ENCODE measurements at places on chromosomes 4 and X.

GRCh38 chr4:147828331-147828905 is 96.5 kb downstream of the ARHGAP10 start:
- no peak for DNase-seq

DNA sequence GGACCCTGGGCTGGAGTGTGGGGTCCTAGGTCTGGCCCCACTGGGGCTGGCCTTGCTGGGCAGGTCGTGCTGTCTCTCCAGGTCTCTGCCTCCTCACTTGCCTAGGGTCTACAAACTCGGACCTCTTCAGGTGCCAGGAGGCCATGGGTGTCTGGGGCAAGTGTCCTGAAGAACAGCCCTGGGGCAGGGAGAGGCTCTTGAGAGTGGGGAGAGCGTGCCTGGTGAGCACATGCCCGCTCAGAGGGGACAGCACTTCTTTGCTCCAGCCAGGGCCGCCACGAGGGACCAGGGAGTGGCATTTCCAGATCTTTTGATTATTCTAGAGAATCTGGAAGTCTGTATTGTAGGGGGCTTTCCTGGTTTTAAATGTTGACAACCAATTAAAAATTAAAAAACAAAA is 63.7 kb downstream of the SORCS2 start:
- no peak for DNase-seq

DNA sequence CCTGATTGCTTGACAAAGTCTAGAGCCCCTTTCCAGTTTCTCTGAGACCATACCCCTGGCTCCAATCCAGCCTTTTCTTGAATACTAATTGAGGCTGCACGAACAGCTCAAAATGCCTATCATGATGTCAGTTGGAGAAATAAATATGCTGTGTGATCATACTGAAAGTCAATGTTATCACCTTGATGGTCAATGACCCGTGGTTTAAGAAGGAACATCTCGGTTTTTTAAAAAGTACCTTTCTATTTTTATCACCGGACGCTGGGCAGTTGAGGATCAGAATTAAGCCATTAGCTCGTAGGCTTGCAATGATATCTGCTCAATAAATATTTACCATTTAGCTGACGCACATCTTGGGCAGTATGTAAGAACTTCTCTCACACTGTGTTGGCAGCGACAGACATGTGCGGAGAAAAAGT is 852 bp upstream of the WDR44 start:
- DNase-seq: no peak

GRCh38 chrX:71615954-71616353 is 2.4 kb downstream of the CXCR3 start:
- DNase-seq: no peak

- DNase-seq: no peak
Measured at GRCh38 chr4:125677665-125678307, 363.0 kb downstream of the FAT4 start.

GRCh38 chr4:185730387-185730786 is 81.6 kb downstream of the SORBS2 start:
- peak; percentile 1 for DNase-seq

GRCh38 chrX:125293850-125294780 is 25.6 kb upstream of the TEX13C start:
- no peak for DNase-seq

- DNase-seq: peak; percentile 18
Measured at GRCh38 chrX:107677909-107678308, 49.6 kb downstream of the PRPS1 start.

DNA sequence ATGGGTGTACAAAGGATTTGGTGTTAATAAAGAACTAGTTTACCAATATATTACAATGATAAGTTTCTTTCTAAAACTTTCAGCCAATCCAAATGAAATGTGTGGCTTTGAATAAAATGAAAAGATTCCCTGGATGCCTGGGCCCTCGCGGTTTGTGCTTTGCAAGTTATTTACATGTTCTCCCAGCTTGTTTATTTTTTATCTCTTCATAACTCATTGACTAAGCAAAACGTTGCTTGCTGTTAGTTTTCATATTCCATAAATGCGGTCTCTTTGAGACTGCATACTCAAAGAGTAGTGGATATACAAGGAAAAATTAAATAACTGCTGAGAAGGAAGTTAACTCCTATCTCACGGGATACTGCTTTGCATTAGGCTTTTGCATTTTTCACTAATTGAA is 26.0 kb downstream of the FHDC1 start:
- no peak for DNase-seq

DNA sequence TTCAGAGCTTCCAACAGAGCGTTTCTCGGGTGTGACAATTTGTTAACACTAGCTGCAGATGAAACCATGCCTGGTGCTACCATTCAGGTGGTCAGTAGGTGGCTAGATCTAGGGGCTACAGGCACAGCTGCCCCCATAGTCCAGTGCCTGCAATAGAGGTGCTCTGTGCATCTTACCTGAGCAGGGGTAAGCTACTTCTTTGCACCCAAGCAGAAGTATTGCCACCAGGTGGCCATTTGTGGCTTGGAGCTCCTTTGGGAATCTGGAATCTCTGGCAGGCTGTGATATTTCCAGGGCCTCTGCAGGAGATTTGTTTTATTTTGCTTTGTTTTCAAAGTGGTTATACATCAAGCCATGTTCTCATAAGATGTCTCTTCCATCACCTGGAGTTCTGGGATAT is 170.7 kb upstream of the PUDP start:
- DNase-seq: no peak

DNA sequence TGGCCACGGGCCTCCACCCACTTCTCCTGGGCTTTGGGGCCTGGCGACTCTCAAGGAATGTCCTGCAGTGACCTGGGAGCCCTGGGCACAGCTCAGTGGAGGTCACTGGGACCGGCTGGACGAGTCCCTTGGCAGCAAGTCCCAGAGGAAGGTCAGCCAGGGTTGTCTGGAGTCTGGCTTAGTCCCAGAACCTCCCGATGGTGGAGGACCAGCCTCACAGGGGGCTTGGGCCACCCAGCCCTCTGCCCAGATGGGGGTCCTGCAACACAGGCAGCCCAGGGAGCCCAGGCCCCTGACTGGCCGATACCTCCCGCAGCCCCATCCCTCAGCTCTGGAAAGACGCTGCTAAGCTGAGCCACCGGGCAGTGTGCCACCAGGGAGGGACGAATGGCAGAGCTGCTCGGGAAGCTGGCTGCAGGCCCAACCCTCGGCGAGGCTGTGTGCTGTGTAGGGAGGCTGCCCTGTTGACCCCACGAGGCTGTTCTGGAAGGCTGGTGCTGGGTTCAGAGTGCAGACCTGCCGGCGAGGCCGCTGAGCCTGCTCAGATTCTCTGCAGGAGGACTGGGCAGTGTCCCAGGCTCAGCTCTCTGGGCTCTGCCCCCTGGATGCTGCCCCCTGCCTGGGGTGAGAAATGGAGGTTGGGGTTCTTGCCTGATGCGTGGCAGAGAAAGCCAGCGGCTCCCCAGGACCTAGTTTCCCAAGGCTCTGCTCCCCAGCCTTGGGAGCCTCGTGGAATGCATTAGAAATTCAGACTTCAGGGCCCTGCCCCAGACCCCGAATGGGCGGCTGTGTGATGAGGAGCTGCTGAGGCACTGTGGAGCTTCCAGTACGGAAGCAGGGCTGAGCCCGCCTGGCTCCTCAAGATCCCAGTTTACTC is 61.7 kb downstream of the ADRA2C start:
- no peak for DNase-seq

DNA sequence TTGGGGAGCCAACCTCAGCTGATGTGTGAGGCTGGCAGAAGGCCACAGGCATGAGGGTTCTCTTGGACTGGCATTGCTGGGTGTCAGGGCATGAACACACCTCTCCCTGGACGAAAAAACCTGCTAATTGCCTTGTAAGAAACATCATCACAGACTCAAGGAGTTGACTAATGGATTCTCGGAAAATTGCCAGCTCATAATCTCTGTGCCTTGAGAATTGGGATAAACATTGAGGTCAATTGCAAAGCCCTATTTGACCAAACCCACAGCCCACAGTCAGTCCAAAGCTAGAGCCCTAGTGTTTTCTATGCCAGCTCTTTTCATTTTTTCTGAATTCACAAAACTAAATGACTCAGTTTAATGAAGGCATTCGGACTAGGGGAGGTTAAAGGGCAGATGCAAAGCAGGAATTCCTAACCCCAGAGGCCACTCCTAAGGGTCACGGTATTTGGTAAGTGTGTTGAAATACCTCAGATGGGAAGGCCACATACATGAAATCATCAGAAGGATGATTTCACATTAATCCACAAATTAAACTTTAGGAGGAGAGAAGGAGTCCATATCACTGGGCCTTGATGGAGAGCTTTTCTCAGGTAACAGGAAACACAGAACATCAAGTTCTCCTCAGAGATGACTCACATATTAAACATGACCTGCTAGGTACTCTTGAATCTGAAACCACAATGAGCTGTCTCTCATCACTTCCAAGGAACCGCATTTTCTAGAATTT is 39.0 kb upstream of the RASL11B start:
- DNase-seq: no peak

DNA sequence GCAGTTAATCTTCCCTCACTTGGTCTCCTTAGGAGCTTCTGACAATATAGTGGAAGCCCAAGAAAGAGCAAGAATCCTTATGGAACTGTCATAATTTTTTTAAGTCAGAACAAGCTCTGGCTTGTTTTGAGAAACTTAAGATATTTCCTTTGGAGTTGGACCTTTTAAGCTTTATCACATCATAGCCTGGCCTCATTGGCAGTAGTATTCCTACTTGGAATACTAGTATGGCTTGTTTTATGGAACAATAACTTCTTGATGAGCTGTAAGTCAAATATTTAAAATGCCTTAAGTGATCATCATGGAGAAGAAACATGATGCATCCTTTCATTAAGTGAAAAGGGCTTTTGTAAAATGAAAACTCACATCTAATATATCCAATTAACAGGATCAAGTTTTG is 78.0 kb upstream of the NRK start:
- DNase-seq: no peak

DNA sequence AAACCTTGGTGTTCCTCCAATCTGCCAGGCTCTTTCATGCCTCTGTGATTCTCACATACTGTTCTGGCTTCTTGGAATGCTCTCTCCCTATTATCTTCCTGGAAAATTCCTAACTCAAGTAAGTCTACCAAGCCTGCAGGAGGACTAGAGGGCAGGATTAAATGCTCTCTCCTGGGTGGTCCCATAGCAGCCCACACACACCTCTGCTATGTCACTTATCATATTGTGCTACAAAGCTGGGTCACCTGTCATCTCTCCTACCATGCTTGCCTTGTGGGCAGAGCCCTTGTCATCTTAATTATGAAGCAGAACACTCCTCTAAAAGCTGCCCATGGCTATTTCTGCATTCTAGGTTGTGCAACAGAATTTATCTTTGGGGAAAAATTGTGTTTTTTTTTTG is 344.5 kb upstream of the NOCT start:
- DNase-seq: no peak

- DNase-seq: no peak
Measured at GRCh38 chr4:13461191-13461905, 22.8 kb downstream of the RAB28 start.

GRCh38 chrX:54452920-54453319 is 12.7 kb downstream of the TSR2 start:
- DNase-seq: no peak

- DNase-seq: no peak
Measured at GRCh38 chrX:115058276-115058675, 40.9 kb upstream of the IL13RA2 start.

DNA sequence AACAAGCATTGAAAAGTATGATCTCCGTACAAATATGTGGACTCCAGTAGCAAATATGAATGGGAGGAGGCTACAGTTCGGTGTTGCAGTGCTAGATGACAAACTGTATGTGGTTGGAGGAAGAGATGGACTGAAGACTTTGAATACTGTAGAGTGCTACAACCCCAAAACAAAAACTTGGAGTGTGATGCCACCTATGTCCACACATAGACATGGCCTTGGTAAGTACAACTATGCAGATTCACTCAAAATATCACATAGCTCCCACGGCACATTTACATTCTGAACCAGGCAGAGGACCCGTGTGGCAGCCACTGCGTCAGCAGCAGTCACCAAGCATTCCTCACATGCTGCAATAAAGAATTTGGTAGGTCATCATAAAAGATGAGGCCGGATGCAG is 41.3 kb downstream of the KLHL5 start:
- peak; percentile 5 for DNase-seq

GRCh38 chr4:147318586-147318985 is 162.3 kb upstream of the EDNRA start:
- no peak for DNase-seq

GRCh38 chr4:110139111-110139510 is 59.3 kb downstream of the ELOVL6 start:
- no peak for DNase-seq

DNA sequence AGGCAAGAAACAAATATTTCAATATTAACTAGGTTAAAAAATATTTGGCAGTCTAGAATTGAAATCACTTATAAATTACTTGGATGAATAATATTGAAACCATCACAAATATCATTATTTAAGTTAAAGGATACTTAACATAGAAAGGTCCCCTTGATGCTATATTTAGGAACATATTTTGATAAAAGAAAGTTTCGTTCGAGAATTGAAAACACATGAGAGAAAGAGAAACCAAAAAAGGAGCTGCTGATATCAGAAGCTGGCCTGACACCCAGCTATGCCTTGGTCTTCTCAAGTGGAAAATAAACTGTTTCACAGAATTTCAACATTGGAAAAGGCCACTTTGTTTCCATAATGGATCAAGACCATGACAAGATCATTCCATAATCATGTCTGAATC is 762.4 kb downstream of the DMD start:
- no peak for DNase-seq

GRCh38 chr4:161287678-161288352 is 876.0 kb downstream of the FSTL5 start:
- DNase-seq: no peak

DNA sequence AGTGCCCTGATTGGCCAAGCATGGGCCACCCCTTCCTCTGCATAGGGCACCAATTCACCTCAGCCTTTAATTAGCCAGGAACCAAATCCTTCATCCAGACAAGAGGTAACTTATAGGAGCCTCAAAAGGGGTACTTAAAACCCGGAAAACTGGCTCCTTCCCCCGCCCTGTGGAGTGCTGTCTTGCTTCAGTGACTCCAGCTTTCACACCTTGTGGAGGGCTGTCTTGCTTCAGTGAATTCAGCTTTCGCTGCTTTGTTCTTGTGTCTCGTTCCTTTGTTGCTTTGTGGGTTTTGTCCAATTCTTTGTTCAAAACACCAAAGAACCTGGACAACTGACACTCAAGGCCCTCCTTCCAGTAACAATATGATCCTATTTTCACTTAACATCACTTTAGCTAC is 82.2 kb upstream of the FRG1 start:
- no peak for DNase-seq

- DNase-seq: no peak
Measured at GRCh38 chrX:33133320-33133719, 78.0 kb downstream of the DMD start.

GRCh38 chr4:178752954-178753525 is 1310.8 kb upstream of the AGA start:
- no peak for DNase-seq

- DNase-seq: no peak
Measured at GRCh38 chr4:2305766-2306501, 44.0 kb upstream of the MXD4 start.

GRCh38 chrX:12403474-12404082 is 265.3 kb downstream of the FRMPD4 start:
- DNase-seq: no peak

GRCh38 chr4:110619463-110620247 is 3.2 kb downstream of the PITX2 start:
- no peak for DNase-seq
